Smooth muscle cell of trachea (primary cell): ENCODE measurements at places on chromosomes 3 and 15. TPM values are rescaled to one million over a fixed set of nuclear protein-coding genes. Genes with fewer than 3 reads are reported as not detected.

The CPNE4 gene
- not detected in 2 replicates for total RNA-seq

The ATP13A5 gene
- total RNA-seq, result not detected in 2 replicates

The TTLL13 gene
- total RNA-seq, result not detected in 2 replicates

The RTP4 gene
- 2.8 and 3.3 TPM in 2 replicates for total RNA-seq

The C15orf62 gene
- 0.15 TPM in 1 of 2 replicates, not detected in the other for total RNA-seq

The BMF gene
- total RNA-seq, result 4.8 and 6.4 TPM in 2 replicates

The SGO1 gene
- 0.17 and 9.9 TPM in 2 replicates for total RNA-seq

The TRAIP gene
- total RNA-seq, result 1.2 and 4.4 TPM in 2 replicates

The PXYLP1 gene
- 6.7 and 9.1 TPM in 2 replicates for total RNA-seq

The LSMEM2 gene
- total RNA-seq, result 0.17 TPM in 1 of 2 replicates, not detected in the other

The ALPK3 gene
- 0.33 and 0.87 TPM in 2 replicates for total RNA-seq

The EOMES gene
- total RNA-seq, result under 0.01 TPM in 1 of 2 replicates, not detected in the other

The HYAL1 gene
- 4.2 and 6.1 TPM in 2 replicates for total RNA-seq

The NDUFB4 gene
- 25.9 and 44.0 TPM in 2 replicates for total RNA-seq

The PRSS50 gene
- total RNA-seq, result not detected in 2 replicates

The CD47 gene
- total RNA-seq, result 80.4 and 152 TPM in 2 replicates

The GOLGA6B gene
- not detected in 2 replicates for total RNA-seq

The PLIN1 gene
- total RNA-seq, result under 0.01 and 0.50 TPM in 2 replicates

The LDHAL6B gene
- total RNA-seq, result not detected in 2 replicates

The NPAP1 gene
- total RNA-seq, result not detected in 2 replicates

The EEF1AKMT4 gene
- total RNA-seq, result 0.87 and 2.0 TPM in 2 replicates

The TNFAIP8L3 gene
- 37.4 and 47.5 TPM in 2 replicates for total RNA-seq

The LMCD1 gene
- 13.5 and 41.8 TPM in 2 replicates for total RNA-seq

The ZNF80 gene
- total RNA-seq, result not detected in 2 replicates

The GUCA1C gene
- total RNA-seq, result not detected in 2 replicates

The ECE2 gene
- under 0.01 TPM in 1 of 2 replicates, not detected in the other for total RNA-seq

The MINAR1 gene
- total RNA-seq, result 0.44 and 0.83 TPM in 2 replicates

The DUT gene
- 57.6 and 93.7 TPM in 2 replicates for total RNA-seq

The RASL12 gene
- 86.5 and 108 TPM in 2 replicates for total RNA-seq

The RLBP1 gene
- total RNA-seq, result not detected in 2 replicates

The PLXNB1 gene
- total RNA-seq, result 41.3 and 76.4 TPM in 2 replicates

The ADGRG7 gene
- not detected in 2 replicates for total RNA-seq

The GOLGA8J gene
- total RNA-seq, result not detected in 2 replicates

The DUOXA1 gene
- 0.17 TPM in 1 of 2 replicates, not detected in the other for total RNA-seq

The RAB6B gene
- total RNA-seq, result 0.44 and 1.2 TPM in 2 replicates

The NAALADL2 gene
- total RNA-seq, result 19.2 and 19.7 TPM in 2 replicates

The HES1 gene
- 0.44 and 2.0 TPM in 2 replicates for total RNA-seq

The EIF2A gene
- 215 and 278 TPM in 2 replicates for total RNA-seq

The DPPA2 gene
- total RNA-seq, result not detected in 2 replicates

The UNC13C gene
- total RNA-seq, result not detected in 2 replicates

The GNB4 gene
- 64.7 and 97.0 TPM in 2 replicates for total RNA-seq
